Frontal cortex (tissue), 4 donors: ENCODE measurements at places on chromosomes 5 and 9. TPM values are rescaled to one million over a fixed set of nuclear protein-coding genes. Genes with fewer than 3 reads are reported as not detected.

The DMRT3 gene
- not detected for total RNA-seq

The NIM1K gene
- 8.2 TPM for total RNA-seq

The TCERG1 gene
- 48.1 TPM for total RNA-seq

The MOB3B gene
- 2.9 TPM for total RNA-seq

The DOCK8 gene
- 2.4 TPM for total RNA-seq
